ENCODE measurements at places on chromosomes 11 and 22.

DNA sequence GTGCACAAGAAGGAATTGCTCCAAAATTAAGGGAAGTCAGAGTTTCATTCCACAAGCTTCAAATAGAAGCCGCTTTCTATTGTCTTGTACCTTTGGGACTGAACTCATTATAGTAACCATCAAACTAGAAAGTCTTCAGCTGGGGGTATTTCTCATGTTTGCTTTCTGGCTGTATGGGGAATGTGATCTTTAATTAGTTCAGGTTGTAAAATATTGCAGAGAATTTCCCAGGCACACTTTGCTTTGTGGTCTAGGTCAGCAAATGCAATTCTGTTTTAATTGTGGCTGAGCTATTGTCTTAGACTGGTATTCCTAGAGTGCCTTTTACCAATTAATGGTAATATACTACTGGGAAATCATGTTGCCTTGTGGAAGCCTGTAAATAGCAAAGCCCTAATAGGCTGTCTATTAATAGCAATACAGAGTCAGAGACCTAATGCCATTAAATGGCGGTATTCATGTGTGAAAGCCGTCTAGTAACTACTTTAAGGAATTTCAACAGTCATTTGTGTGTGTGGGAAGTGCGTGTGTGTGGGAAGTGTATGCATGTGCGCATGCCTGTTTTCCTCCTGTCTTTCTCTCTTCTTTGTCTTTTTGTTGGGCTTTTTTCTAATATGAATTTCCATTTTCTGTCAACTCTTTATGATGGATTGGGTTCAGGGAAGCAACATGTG lies 276.6 kb downstream of the FAT3 start:
- DNase-seq: no peak

DNA sequence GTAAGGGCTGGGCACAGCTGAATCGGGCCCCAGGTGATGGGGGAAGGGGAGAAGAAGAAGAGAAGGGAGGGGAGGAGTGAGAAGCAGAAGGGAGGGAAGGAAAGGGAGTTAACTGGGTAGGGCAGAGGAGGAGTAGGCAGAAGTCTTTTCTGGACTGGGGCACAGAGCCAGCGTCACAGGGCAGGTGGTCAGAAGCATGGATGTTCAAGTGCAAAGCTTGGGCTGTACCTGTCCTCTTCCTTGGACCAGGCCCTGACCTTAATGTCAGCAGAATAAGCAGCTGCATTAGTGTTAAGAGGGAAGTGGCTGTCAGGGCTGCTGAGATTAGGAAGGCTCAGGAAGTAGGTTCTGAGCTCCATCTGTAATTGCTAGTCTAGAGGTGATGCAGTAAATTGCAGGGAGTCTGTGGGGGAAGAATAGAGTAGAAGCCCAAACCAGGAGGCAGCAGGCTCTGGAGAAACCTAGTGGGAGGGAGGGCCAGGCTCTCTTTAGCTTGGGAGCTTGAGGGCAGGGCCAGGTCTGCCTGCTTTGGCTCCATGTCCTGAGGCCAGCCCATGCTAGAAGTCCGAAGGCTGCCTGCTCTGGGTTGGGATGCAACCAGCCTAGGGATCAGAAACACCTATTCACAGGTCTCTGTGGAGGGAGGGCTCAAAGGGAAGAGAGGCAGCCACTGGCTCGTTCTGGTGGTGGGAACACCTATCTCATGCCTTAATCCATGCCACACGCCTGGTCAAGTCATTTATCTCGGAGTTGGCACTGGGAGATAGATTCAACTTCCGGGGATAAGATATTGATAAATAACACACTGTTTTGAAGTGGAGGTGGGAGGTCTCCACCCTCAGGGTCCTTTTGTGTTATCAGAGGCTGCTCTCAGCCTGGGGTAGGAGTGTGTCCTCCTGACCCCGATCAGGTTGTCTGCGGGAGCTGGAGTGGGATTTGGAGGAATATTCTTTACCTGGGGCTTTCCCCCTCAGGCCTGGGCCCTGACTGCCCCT lies 1.7 kb upstream of the UCP3 start:
- no peak for DNase-seq

DNA sequence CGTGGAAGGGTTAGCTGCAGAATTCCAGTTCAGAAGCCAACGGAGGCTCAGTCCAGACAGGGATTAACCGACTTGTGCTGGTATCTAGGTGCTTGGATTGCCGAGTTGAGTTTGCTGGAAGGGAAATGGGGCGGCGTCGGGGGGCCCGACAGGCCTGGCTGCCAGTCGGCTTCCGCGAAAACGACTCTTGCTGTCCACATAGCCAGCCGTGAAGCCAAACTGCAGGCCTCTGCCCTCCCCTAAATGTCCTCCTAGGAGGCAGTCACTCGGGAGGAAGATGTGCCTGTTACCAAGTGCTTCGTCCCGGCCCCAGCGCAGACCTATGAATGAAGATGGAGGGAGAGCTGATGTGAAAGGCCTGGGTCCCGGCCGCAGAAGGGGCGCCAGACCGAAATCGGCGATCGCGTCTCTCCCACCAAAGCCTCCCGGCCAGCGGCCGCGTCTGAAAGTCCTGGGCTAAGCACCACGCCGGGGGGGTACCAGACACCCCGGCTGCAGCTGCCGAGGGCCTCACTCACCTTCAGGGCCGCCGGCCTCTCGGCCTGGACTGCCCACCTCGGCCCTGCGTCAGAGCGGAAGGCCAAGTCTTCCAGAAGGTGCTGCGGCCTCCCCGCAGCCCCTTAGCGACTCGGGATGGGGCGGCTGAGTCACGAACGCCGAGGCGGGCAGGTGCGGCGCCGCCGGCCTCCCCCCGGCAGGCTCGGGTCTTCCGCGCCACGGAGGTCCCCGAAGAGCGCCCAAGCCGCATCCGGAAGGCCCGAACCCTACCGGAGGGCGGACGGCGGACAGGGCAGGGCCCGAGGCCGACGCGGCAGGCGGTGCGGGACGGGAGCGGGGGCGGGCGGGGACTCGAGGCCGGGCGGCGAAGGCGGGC lies 7.5 kb downstream of the DPAGT1 start:
- peak; percentile 60 for DNase-seq

DNA sequence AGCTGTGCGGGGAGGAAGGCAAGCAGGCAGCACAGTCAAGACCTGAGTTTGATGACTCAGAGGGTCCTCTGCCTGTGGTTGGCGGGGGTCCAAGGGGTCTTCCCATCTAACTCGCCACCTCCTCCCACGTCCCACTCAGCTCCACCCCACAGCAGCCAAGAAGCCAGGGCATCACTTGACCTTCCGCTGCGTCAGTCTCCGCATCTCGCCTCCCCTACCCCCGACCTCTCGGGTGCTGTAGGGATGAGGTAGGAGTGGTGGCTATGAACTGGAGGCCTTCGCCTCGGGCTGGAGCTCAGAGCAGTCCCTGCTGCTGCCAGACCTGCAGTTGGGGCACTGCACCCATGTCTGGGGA lies 90.6 kb downstream of the CDKN1C start:
- no peak for DNase-seq

DNA sequence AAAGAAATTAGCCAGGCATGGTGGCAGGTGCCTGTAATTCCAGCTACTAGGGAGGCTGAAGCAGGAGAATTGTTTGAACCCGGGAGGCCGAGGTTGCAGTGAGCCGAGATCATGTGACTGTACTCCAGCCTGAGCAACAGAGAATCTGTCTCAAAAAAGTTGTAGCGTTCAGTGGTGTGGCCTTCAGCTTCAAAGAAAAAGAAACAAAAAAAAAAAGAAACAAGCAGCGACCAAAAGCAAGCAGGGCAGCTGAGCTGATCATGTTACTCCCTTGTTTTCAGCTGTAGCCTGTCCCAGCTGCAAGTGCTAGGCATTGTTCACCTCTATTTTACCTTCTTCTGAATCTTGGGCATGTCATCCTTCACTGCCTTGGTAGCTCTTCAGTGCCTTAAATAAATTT lies 37.0 kb downstream of the SFI1 start:
- DNase-seq: no peak
